ENCODE measurements at places on chromosomes 16 and 17.

DNA sequence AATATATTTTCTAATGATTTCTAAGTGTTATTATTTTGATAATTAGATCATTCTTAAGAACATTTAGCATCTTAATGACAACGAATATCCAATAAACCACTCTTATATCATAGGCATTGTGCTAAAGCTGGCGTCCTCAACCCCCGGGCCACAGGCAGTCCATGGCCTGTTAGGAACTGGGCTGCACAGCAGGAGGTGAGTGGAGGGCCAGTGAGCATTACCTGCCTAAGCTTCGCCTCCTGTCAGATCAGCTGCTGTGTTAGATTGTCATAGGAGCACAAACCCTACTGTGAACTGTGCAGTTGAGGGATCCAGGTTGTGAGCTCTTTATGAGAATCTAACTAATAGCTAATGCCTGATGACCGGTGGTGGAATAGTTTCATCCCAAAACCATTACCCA lies 3.7 kb downstream of the DUXB start:
- DNase-seq: no peak

DNA sequence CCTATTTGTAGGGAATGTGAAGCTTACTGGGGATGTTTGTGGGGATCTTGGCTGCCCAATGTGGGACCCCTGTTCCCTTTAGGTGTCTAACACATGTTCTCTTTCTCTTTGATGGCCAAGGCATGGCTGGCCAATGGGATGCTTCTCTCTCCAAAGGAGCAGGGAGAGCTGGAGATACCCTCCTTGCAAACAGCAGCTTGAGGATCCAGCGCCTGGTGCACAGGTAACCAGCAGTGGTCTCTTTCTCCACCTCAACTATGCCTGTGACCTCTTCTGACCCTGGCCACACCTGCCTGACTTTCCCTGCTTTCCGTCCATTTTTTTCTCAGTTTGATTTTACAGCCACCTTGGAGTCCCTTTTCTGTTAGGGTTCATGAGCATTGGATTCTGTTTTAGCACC lies 16.8 kb upstream of the NKD1 start:
- DNase-seq: no peak

GRCh38 chr16:51151435-51151960 lies 428 bp upstream of the SALL1 start:
- DNase-seq: peak; percentile 90

GRCh38 chr17:75525806-75526554 lies 483 bp downstream of the LLGL2 start:
- no peak for DNase-seq

DNA sequence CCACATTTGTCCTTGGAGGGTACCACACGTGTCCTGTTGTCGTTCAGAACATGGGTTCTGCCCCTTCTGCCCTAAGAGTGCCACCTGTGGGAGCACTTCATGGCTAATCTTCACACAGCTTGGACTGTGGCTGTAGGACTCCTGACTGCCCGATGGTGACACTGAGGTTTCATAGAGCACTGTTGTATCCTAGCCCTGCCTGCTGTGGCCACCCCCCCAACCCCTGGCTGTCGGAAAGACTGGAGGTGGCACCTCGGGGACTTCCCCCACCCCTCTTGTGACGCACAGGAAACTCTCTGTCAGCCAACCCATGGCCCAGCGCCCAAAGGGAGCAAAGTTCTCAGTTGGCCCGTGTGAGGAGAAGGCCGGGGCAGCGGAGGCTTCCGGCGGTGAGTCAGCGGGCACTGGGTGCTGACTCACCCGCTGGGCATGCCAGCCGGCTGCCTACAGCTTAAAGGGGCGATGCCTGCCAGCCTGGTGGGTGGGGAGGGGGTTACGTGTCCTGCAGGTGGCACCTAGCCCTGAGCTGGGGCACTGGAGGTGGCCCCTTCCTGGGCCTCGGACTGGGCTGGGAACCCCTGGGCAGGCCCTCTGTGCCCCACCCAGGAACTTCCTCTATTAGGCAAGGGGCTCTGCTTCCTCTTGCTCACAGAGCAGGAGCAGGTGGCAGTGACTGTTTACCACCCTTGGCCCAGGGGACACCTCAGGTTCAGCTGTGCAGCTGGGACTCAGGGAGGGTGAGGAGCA lies 3.4 kb downstream of the MAP2K3 start:
- no peak for DNase-seq

DNA sequence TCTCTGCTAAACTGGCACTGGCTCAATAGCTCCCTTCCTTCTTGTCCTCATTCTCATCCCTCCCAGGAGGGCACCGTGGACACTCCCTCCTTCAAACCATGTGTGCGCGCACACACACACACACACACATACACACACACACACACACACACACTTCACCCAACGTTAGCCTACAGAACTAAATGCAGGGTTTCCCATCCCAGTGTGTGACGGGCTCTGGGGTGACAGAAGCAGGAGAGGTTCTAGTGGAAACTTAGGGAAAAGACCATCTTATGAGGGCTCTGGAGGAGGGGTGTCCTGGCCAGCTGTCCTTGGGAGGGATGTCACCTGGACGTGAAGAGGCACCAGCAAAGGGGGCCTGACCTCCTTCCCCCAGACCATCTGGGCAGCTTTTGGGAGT lies 19.7 kb downstream of the OSBPL7 start:
- no peak for DNase-seq

- DNase-seq: no peak
These were observed 977 bp upstream of the CA10 start for GRCh38 chr17:52159246-52160135.

- no peak for DNase-seq
These were observed 276.5 kb downstream of the XYLT1 start for GRCh38 chr16:17194190-17194780.

DNA sequence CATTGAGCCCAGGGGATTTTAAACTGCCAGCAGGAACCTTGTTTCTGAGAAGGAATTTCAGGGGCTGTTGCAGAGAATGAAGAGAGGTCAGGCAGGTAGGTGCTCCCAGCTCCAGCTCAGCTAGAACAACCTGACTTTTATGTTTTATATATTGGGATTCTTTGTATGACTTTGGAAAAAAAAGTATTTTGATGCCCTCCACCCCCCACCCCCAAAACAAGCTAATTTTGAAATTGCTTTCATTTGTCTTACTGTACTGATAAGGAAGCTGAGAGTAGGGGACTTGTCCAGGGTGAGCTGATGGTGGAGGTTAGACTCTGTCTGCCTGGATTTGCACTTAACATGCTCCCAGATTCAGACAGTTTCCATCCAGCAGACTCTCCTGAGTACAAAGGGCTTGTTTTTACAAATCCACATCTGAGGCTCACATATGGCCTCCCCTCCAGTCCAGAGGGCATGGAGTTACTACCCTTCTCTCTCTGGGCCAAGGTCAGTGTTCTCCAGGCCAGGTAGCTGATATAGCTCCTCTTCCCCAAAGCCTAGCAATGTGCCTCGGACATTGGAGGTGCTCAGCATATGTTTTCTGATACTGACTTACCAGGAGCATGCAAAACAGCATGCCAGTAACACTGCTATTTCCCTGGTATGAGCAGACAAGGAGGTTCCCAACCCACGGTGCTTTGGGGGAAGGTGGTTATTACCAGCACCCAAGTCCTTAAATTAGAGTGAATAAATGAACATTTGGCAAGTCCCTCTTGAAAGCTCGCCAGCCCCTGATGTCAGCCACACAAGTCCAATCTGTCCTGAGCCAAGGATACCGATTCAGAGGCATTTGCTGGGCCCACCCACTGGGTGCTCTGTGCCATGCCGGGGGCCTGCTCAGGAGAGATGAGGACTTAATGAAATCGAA lies 11.3 kb downstream of the STX1B start:
- DNase-seq: peak; percentile 28

DNA sequence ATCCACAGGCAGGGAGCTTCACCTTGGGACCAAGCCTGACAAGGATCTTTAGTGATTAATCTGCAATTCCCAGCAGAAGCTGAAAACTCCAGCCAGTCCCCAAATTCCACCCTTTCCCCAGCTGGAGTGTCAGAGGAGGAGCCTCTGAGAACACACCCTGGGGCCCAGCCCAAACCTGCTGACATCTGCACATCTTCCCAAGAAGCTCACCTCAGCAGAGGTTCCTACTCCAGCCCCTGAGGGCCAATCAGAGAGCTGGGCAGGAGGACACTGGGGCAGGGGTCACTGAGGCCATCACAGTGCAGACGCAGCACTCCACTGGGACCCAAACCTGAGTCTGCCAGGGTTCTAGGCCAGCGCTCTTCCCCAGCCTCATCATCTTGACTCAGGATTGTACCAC lies 44.9 kb downstream of the CNGB1 start:
- DNase-seq: no peak

DNA sequence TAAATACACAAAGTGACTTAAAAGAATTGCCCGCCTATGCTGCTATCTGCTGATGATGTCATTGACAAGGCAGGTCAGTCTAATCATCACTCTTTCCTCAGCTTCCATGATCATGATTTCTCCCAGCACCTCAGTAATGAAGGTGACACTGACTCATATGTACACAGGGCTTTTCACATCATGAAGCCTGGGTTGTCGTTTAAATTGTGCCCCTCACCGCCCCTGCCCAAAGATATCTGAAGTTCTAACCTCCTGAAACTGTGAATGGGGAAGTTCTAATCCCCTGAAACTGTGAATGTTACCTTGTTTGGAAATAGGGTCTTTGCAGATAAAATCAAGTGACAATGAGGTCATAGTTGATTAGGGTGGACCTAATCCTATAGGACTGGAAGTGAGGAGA lies 17.4 kb upstream of the GPRC5C start:
- DNase-seq: no peak

- no peak for DNase-seq
These were observed 25.1 kb downstream of the C1QTNF1 start for GRCh38 chr17:79048826-79049755.

- DNase-seq: no peak
These were observed 426.0 kb upstream of the PMFBP1 start for GRCh38 chr16:72597938-72598337.

- no peak for DNase-seq
These were observed 203.4 kb downstream of the CCDC182 start for GRCh38 chr17:57541472-57542394.

DNA sequence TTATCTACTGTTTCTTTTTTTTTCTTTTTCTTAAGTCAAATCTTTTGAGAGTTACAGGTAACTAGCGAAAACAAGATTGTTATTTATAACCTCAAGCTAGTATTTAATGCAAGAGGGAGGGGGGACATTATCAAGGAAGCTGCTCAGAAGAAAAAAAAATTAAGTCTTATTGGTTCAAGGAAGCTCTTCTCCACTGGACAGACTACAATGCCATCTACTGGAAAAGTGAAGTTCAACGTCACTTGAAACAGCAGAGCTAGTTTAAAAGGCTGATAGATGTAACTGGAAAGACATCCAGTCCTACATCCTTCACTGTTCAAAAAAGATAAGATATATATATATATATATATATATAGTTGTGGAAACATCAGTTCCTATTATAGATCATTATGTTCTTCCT lies 418.0 kb upstream of the PSMD7 start:
- DNase-seq: no peak

DNA sequence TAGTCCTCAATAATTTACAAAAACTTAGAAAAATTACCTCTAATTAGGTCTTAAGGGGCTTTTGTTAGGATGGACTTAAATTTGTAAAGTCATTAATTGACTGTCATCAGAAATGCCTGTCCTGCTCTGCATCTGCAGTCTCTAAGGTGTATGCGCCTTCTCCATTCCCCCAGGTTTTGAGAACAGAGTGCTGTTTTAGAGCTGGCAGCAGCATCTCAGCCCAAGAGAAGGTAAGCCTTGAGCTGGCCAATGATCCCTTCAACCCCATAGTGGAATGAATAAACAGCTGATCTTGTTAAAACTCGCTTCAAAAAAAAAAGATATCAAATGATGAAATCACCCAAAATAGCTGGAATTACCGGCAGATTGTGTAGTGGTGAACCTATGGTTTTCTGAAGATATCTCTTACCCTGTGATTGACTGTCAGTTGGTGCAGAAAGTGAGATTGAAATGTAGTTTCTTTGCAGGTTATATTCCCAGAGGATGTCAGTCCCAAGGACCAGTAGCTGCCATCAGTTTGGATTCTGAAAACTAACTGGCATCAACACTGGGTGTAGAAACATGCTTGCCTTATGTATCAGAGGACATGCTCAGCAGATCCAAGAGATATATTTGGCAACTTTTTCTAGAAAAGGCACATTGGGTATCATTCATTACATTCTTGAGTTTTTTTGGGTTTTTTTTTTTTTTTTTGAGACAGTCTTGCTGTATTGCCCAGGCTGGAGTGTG lies 25.7 kb downstream of the TRPV2 start:
- no peak for DNase-seq

DNA sequence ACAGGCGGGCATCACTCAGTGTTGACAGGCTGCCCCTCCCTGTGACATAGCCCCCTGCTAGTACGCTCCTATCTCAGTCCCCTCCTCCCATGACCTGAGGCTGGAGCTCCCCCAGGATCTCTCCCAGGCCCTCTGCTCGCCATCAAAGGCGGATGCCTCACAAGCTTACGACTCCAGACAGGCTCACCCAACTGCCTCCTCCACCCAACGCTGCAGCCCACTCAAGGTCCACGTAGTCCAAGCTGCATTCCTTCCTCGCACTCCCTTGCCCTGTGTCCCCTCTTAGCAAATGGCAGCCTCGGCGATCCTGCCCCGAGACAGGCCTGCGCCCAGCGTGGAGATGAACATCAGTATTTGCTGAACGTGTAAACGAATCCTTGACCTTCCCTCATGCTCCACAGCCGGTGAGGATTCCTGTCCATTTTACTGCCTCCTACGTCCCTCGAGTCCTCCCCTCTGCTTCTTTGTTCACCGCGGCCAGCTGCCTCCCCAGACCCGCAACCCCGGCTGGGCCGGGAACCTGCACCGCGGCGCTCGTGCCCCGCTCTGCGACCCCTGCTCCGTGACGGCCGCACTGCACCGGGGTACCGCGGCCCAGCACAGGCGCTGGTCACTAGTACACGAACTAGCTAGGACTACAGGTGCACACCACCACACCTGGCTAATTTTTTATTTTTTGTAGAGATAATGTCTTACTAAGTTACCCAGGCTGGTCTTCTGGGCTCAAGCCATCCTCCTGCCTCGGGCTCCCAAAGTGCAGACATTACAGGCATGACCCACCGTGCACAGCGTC lies 838 bp upstream of the TMEM97 start:
- no peak for DNase-seq

DNA sequence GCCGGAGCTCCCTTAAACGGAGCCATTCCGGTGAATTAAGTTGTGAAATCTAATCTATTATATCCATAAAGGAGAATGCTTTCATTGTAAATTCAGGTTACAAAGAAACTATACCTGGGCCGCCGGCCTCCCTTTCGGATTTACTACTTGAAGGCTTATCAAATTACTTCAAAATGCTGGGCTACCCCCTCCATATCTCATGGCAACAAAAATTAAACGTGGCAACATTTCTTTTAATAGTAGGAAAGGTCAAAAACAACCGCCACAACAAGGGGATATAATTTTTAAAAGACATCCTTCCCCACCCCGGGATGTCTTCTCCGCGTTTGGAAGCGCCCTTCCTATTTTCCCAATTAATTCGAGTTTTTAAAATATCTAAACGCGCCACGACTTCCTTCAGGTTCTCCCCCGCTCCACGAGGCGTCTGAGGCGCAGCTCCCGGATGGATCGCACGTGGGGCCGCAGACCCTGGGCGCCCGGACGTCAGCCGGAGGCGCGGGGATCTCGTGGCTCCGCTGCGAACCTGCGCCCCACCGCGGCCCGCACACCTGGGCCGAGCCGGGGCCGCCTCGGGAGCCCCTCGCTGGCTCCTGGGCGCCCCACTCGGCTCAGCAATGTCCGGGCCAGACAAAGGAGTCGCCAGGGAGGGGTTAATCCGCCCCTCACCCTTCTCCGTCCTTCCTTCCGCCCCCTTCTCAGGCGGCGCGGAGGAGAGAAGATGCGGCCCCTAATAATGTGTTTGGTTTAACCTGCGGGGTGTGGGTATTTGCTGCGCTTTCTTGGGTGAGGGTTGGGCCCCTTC lies 47.4 kb upstream of the SLC38A10 start:
- DNase-seq: no peak
